ENCODE measurements at places on chromosomes 5 and 9. TPM values are rescaled to one million over a fixed set of nuclear protein-coding genes. Genes with fewer than 3 reads are reported as not detected.
A peak's percentile ranks its signal among the peaks of the same experiment; 100 is the strongest.

The CENPK gene
- 57.8 TPM for polyA plus RNA-seq

The CANX gene
- 416 TPM for polyA plus RNA-seq

The ABO gene
- 4.4 TPM for polyA plus RNA-seq

The MCTP1 gene
- 4.4 TPM for polyA plus RNA-seq

The DIPK1B gene
- 32.3 TPM for polyA plus RNA-seq

The MARCHF11 gene
- polyA plus RNA-seq, result not detected

DNA sequence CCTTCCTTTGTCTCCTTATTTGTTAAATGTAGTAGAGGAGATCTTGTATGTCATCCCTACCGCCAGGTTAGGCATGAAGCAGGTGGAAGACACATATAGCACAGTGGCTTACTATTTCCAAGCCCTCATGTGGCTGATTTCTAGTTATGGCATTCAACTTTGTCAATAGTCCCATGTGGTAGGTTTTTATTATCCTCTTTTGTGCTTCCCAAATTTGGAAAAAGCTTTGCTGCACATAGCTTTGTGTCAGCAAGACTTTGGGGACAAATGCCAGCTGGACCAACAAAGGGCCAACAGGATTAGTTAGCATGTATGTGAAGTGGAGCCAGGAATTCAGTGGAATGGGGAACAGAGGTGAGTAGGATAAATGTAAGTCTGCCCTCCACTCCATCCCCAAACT lies 276.3 kb downstream of the PSAT1 start:
- no peak for DNase-seq

- DNase-seq, result no peak
Measured at GRCh38 chr5:129541648-129542251, 81.7 kb downstream of the ADAMTS19 start.

DNA sequence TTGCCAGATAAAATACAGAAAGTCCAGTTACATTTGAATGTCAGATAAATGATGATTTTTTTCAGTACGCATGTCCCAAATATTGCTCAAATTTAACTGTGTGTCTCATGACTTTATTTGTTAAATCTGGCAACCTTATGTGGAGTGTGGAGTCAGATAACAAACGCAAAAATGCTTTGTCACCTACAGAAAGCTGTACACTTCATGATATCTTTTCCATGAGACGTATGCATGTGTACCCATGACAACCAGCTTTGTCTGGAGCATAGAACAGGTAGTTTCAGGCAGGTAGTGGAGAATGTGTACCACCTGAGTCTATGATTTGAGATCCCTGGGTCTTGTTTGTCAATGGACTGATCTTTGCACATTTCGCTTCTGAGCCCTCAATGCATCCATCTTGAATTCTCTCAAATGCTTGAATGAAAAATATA lies 105.5 kb upstream of the CPEB4 start:
- DNase-seq, result no peak

DNA sequence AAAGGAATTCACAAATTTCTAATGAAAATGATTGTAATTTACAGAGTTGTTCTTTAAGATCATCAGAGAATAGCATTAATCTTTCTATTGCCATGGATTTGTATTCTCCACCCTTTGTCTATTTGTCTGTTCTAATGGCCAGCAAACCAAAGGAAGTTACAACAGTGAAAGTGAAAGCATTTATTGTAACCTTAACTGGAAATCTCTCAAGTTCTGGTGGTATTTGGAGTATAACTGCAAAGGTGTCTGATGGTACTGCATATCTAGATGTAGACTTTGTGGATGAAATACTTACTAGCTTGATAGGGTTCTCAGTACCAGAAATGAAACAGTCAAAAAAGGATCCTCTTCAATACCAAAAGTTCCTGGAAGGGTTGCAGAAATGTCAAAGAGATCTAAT lies 21.7 kb downstream of the RMI1 start:
- no peak for DNase-seq

DNA sequence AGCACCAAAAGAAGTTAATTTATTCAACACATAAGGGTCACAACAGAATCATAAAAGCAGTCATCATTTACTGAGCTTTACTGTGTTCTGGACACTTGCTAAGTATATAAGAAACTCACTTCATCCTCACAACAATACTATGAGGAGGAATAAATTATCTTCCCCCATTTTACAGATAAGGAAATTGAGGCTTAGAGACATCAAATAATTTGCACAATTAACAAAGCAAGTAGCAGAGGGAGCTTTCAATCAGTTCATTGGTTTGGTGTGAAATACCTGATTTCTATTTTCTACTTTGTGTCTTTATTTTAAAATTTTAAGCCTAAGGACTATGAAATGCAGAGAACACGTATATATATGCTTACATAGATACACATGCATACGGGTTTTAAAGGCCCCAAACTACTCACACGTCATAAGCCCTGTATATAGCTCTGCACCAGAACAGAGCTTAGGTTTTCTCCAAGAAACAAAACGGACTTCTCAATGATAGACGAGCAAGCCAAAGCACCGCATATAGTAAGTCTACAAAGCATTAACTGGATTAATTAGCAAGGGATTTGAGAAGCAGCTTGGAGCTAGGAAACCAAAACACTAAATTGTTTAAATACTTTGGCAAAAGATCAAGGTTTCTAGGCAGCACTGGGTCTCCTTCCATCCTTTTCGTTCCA lies 95.6 kb downstream of the DENND1A start:
- DNase-seq, result no peak

DNA sequence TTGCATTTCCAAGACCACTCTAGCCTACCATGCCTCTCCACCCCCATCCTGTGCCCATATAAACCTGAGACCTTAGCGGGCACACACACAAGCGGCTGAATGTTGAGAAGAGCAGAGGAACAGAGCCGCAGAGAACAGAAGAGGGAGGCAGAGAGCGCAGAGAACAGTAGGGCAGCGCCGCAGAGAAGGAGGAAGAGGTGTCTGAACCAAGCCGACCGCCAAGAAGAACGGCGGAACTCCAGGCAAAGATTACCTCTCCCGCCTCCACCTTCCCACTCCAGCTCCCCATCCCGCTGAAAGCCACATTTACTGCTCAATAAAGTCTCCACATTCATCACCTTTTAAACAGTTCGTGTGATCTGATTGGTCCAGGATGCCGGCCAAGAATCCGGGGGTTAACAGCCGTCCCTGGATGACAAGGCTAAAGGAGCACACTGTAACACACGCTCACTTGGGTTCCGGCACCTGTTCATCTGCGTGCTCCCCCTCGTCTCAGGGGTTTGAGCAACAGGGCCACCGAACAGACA lies 33.2 kb downstream of the GRIN3A start:
- DNase-seq, result peak; percentile 36

GRCh38 chr5:112823656-112824055 lies 37.4 kb upstream of the SRP19 start:
- DNase-seq, result no peak

DNA sequence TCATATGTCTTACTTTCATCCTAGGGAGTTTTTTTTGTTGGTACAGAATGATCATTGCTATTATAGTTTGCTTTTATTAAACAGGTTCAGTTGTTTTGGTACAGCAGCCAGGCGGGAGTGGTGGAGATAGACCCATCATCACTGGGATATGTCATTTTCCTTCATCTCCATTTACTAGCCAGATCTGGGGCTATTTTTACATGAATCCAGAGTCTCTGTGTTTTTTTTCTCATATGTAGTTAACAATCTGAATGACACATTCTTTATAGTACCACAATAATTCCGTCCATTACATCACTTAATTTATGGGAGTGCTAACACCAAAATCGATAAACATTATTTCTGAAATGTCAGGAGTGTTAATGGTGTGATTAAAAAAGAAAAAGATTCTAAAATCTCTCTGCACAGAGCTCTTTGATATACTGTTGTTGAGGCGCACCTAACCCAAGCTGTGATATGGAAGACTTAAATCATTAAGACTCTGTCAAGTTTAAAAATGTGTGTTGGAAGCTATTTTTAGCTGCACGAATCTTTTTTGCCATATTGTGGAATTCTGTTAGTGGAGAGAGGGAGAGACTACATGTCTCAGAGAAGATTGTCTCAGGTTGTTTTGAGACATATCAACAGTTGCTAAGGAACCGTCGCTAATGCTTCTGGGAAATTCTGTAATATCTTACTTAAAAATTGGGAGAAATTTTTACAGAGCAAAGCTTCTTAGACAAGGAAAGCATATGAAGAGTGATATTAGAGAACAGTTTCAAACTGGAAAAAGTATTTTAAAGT lies 59.6 kb downstream of the RPS23 start:
- DNase-seq, result no peak
